Stimulated activated CD8-positive, alpha-beta memory T cell treated with anti-CD3 and anti-CD28 coated beads, Interleukin-4, amount 100 ng/mL, for 1 hour (primary cell): ENCODE measurements at places on chromosomes 3 and 15.

GRCh38 chr15:26260517-26261133, 397.5 kb upstream of the ATP10A start:
- DNase-seq = no peak

GRCh38 chr3:132285620-132285945, 31.6 kb upstream of the ACP3 start:
- DNase-seq = no peak

GRCh38 chr15:80749589-80749988, 29.6 kb upstream of the CEMIP start:
- DNase-seq = no peak

DNA sequence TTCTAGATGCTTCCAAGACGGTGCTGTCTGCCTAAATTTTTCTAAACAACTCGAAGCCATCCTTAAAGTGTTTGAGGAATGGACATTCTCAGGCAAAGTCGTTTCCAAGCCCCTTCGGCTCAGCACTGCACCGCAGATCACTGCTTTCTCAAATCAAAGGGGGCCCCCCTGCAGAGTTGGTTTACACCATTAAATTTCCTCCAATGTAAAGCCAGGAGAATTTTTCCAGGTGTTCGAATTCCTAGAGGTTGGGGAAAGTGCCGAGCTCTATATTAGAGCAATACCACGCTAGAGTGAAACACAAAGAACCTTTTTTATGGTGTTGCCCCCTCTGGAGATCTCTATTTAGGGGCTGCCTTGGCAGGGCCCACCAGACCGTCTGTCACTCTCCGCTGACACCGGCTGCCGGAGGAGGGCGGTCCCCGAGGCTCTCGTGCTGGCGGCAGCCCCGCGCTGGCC, 277.9 kb upstream of the NR2F2 start:
- DNase-seq = no peak

GRCh38 chr15:70035051-70035718, 62.5 kb downstream of the TLE3 start:
- no peak for DNase-seq

GRCh38 chr3:45343947-45344346, 44.4 kb upstream of the LARS2 start:
- no peak for DNase-seq

- no peak for DNase-seq
Measured at GRCh38 chr3:115704661-115705338, 81.5 kb downstream of the GAP43 start.

DNA sequence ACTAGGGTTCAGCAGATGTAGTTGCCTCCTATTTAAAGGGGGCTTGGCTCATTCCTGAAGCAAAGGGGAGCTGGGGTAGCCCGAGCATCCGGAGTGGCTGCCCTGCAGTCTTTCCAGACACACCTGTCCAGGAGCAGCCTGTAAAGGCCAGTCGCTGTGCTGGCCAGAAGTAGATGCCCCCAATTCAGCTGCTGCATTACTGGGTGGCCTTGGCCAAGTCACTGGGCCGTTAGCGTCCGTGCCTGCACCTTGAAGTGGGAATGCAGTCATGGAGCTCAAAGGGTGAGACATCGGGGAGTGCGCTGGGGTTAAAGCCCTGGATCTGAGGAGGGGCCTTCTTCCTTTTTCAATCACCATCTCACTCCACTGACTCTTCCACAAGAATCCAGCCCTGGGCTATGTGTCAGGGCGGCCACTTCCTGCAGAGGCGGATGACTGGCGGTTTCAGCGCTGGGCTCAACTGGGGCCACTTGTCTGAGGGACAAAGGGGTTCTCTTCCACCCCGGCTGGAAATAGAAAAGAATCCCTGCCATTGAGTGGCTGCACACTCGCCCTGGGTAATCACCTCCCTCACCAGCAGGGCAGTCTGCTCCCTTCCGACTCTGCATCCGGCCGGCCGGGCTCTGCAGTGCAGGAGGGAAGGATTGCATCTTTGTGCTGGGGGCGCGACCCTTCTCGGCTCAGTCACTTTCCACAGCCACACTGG, 11.8 kb downstream of the ALDH1A3 start:
- no peak for DNase-seq

DNA sequence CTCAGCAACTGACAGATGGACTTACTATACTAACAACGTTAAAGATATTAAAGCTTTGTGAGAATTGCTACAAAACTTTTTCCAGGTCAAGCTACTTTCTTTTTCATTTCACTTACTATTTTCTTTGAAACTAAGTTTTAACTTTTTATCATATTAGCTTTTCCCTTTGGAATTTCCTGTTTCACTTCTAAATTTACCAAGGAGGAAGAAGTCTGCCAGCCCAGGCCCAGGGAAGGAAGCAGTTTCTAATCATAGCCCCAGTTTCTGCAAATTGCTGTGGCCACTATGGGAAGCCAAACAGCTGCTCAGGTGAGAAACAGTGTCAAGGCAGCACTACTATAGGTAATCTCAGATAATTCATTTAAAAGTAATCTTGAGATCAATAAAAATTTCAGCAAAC, 18.4 kb downstream of the CYFIP1 start:
- DNase-seq = no peak

- DNase-seq = no peak
Measured at GRCh38 chr15:60065951-60066350, 61.8 kb downstream of the FOXB1 start.

- DNase-seq = no peak
Measured at GRCh38 chr3:136792556-136793330, 26.2 kb upstream of the SLC35G2 start.

GRCh38 chr3:42216302-42216701, 49.7 kb downstream of the CCK start:
- no peak for DNase-seq
